ENCODE measurements at places on chromosomes 13 and 19.

GRCh38 chr19:3722443-3723109, 14.4 kb downstream of the TJP3 start:
- no peak for DNase-seq

GRCh38 chr19:4609878-4610511, 29.3 kb upstream of the TNFAIP8L1 start:
- no peak for DNase-seq

DNA sequence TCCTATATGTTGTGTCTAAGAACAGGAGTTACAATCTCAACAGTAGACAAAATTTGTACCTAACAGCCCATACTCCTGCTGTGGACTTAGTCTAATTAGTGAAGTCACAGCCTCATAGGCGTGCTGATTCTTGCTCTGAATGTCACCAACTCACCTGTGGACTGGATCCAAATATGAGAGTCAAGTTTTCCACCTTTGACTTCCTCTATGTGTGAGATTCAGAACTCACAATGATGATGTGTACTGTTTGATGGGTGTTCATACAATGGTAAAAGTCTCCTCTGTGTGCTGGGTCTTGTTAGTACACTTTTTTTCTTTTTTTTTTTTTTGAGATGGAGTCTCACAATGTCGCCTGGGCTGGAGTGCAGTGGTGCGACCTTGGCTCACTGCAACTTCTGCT, 7.8 kb upstream of the ZNF91 start:
- no peak for DNase-seq

- no peak for DNase-seq
Measured at GRCh38 chr19:49565261-49565660, 15.1 kb downstream of the NOSIP start.

DNA sequence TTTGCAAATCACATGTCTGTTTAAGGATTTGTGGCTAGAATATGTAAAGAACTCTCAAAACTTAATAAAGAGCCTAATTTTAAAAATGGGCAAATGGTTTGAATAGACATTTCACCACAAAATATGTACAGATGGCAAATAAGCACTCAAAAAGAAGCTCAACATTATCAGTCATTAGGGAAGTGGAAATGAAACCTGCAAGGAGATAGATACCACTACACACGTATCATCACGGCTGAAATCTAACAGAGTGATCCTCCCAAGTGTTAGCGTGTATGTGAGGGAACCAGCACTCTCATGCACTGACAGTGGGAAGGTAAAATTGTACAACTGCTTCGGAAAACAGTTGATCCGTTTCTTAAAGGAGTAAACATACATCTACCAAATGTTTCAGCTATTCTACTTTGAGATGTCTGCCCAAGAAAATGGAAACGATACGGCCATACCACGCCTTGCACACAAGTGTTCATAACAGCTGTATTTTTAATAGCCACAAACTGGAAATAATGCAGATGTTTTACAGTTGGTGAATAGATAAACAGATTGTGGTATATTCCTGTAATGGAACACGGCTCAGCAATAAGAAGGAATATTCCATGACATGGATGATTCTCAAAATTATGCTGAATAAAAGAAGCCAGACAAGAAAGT, 14.5 kb downstream of the ARHGEF7 start:
- no peak for DNase-seq

GRCh38 chr19:6822311-6822670, 49.8 kb downstream of the VAV1 start:
- DNase-seq = no peak

- peak; percentile 34 for DNase-seq
Measured at GRCh38 chr19:49327878-49328544, 3.0 kb upstream of the SLC6A16 start.

- no peak for DNase-seq
Measured at GRCh38 chr13:74205313-74205690, 71.1 kb upstream of the KLF12 start.

DNA sequence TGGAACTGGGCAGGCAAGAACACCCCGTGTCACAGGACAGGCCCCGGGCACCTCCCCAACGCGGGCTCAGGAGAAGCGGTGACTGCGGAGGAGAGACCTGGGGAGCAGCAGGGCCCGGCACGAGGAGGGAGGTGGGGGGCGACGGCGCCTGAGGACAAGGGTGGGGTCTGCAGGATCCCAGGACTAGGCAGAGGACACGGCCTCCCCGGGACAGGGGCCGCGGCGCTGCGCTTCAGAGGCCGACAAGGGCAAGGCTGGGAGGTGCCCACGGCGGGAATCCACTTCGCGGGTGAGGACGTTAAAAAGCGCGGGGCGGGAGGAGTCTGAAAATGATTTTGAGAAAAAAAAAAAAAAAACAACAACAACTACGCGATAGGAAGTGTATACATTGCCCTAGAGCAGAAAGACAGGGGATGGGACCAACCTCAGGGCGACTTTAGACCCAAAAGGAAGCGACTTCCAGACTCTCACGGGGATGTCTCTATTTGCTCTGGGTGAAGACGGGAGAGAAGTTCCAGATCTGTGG, 44.9 kb downstream of the ZNF611 start:
- peak; percentile 42 for DNase-seq

- no peak for DNase-seq
Measured at GRCh38 chr13:93151277-93151676, 75.3 kb upstream of the GPC6 start.

Data from endothelial cell of umbilical vein (primary cell).